AG04450 (cell line): ENCODE measurements at places on chromosomes 16 and 17.

GRCh38 chr17:58614859-58615459, 76.9 kb downstream of the TEX14 start:
- no peak for DNase-seq

- no peak for DNase-seq
Measured at GRCh38 chr16:84660973-84661372, 12.7 kb downstream of the KLHL36 start.

DNA sequence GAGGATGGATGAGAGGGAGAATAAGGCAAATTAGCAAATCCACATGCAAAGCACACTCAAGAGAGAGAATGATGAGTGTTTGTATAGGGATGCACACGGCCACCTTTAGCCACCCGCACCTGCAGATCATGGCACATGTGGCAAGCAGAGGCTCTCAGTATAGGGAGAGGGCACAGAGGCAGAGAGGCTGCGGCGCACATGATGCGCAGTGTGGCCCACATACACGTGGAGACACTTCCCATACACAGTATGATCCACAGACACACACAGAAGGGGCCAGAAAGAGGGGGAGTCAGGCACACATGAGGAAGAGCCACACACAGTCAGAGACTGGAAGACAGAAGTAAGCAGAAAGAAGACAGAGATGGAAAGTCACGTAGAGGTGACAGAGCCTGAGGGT, 6.5 kb upstream of the CHD3 start:
- no peak for DNase-seq

- DNase-seq: no peak
Measured at GRCh38 chr17:29699283-29699682, 76.6 kb upstream of the CORO6 start.

DNA sequence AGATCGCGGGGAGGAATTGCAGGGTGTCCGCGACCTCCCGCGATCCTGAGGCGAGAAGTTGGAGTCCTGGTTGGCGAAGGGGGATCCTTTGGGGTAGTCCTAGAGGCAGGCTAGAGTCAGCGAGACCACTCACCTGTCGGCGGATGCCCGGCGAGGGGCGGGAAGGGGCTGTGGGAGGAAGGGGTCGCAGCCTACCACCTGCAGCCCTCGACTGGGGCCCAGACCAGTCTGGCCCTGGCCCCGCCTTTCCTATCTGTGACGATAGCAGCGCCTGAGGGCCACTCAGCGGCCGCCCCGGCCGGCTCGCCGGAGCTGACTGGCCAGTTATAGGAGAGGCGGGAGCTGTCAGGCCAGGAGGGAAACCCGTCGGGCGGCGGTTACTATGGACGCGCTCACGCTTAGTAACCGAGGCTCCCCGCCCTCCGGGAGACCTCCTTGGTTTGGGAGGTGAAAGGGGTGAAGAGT, at the start of gene TEKT3:
Gene TEKT3 (minus strand): TSS at position 213 of the 465 bp plus-strand sequence. CDS start 10,012 bp downstream, outside the sequence.
- peak; percentile 20 for DNase-seq

DNA sequence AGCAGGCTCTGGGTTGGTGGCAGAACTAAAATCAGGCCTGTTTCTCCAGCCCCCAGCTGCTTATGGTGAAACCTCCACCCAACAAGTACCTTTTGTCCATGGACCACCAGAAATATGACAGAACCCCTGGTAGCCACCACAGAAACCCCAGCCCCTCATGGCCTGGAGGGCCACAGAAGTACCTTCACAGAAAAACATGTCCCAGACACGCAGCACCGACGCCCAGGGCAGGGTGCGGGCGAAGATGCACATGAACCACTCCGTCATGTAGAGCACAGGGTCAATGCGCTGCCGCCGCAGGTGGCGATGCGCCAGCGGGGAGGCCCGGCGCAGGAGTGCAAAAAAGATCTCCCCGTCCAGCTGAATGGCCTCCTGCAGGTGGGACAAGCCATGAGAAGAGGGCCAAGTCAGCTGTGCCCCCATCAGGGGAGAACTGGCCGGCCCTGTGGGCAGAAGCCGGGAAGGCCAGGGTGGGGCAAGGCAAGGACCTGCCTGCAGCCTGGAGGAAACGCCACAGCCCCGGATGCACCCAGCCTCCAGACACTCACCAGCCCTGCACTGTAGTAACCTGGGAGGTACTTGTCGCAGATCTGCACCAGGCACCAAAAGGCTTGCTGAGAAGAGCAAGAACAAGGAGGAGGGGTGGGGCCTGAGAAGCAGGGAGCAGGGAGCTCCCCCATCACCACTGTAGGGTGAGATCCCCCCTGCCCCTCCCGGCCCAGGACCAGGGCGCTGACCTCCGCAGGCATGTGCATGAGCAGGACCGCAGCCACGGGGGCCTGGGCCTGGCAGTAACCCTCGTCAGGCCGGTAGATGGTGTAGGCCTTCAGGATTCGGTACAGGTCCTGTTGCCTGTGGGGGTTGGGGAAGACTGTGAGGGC, 4.1 kb upstream of the CD2BP2 start:
- DNase-seq: no peak

DNA sequence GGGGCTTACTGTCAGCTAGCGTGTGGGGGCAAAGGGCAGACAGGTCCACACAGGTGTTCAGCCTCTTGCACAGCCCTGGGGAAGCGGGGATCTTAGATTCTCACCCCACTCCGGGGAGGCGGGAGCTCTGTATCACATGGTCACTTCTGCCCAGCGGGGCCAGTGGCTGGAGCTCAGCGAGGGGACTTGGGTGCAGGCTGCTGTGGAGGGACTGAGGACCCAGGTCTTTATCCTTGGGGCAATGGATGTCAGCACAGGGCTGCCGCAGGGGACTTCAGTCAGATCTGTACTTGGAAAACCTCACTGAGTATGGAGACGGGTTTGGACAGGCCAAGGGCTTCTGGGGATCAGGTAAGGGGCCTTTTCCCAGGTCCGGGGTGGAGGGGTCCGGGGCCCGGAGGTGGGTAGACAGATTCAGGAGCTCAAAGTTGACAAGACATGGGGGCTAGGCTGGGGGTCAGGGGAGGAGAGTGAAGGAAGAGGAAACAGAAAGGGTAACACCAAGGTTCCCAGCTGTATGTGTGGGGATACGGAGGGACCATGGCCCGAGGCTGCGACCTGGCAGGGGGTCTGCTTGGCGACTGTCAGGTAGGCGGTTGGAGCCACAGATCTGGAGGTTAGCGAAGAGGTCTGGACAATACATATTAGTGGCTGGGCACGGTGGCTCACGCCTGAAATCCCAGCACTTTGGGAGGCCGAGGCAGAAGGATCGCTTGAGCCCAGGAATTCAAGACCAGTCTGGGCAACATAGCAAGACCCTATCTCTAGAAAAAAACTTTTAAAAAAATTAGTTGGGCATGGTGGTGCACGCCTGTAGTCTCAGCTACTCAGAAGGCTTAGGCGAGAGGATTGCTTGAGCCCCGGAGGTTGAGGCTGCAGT, 15.1 kb upstream of the BAIAP2 start:
- no peak for DNase-seq

DNA sequence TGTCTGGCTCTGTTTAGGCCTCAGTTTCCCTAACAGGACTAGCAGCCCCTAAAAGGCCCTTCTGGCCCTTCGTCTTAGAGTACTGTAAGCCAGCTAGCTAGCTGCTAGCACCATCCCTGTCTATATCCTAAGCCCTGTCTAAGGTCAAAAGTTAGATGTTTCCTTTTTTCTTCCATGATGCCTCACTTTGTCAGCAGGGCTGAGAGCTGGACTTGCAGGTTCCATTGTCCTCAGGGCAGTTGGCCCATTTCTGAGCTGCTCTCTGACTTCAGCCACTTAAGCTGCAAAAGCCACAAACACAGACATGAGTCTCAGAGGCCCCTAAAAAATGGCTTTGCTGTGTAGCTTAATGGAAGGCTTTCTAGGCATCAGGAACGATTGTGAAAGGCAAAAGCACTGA, 187.7 kb downstream of the CBLN1 start:
- DNase-seq: no peak

- DNase-seq: no peak
Measured at GRCh38 chr17:1709971-1710806, at the start of gene TLCD2. TSS of gene TLCD2 (minus strand) at chr17:1710377. CDS start at chr17:1710242, 135 bp downstream.

DNA sequence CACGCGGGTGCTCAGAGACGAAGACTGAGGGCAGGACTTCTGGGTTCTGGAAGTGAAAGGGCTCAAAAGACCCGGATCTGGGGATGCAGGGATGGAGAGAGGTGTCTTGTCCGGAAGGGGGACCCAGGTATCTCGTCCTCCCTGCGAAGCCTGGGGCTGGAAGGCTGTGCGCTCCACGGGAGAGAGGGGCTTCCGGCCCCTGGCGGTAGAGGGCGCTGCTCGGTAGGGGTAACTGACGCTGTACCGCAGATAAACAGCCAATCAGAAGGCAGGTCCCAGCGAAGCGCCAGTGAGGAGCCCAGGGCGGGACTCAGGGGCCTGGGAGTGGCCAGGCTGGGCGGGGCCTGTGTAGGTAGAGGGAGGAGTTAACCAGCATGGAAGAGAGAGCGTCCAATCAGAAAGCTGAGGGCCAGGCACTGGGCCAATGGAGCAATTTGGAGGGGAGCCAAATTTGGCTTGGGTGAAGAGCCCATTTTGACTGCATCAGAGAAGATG, 804 bp downstream of the TGFB1I1 start:
- peak; percentile 69 for DNase-seq

DNA sequence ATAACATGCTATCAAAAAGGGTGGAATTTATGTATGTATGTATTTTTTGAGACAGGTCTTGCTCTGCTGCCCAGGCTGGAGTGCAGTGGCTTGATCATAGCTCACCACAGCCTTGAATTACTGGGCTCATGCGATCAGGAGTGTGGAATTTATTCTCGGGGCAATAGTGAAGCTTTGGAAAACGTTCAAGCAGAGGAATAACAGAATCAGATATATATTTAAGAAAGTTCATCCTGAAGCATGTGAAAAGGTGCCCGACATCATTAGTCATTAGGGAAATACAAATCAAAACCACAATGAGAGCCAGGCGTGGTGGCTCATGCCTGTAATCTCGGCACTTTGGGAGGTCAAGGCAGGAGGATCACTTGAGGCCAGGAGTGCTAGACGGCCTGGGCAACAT, 7.7 kb upstream of the ITGAE start:
- DNase-seq: no peak

GRCh38 chr17:60297760-60298401, 94.1 kb downstream of the USP32 start:
- no peak for DNase-seq

DNA sequence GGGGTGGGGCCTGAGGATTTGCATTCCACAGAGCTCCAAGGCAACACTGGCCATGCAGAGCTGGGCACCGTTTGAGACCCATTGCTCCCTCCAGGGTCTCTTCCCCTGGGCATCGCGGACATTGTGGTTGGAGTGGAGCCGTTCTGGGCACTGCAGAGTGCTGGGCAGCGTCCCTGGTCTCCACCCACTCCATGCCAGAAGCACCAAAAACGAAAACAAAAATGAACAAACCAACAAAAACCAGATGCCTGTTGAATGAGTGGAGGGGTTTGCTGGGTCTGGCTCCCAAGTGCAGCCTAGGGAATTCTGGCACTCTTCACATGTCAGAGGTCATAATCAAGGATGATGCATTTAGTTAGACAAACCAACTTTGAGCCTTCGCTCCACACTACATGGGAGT, 17.9 kb downstream of the WNT9B start:
- no peak for DNase-seq

- DNase-seq: no peak
Measured at GRCh38 chr17:72588961-72589360, 468.1 kb downstream of the SOX9 start.

DNA sequence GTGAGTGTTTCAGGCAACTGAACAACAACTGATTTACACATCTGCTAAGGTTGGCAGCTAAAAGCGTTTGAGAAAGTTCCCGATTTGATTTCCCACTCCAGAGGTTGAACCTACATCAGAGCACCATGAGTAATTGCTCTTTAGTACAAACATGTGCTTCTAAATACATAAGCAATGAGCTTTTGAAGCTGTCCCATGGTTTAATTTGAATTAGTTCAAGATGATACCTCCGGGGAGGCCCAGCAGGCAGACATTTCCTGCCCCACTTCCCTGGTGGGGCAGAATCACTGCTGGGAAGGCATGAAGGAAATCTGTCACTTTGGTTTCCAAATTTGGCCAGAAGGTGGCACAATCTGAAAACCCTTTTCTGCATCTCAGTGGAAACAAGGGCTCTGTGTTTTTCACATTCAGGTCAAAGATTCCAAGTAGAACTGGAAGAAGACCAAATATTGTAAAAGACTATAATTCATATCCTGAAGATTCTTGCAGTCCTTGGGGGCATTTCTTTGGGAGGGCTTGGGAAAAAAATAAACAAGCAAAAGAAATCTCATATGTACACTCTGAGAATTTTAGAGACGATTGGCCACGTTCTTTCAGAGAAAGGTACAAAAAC, 176.2 kb upstream of the FAM20A start:
- DNase-seq: peak; percentile 36

- no peak for DNase-seq
Measured at GRCh38 chr17:45992904-45993303, 6.1 kb upstream of the STH start.

- DNase-seq: no peak
Measured at GRCh38 chr16:676913-677312, 1.4 kb downstream of the RHBDL1 start.

DNA sequence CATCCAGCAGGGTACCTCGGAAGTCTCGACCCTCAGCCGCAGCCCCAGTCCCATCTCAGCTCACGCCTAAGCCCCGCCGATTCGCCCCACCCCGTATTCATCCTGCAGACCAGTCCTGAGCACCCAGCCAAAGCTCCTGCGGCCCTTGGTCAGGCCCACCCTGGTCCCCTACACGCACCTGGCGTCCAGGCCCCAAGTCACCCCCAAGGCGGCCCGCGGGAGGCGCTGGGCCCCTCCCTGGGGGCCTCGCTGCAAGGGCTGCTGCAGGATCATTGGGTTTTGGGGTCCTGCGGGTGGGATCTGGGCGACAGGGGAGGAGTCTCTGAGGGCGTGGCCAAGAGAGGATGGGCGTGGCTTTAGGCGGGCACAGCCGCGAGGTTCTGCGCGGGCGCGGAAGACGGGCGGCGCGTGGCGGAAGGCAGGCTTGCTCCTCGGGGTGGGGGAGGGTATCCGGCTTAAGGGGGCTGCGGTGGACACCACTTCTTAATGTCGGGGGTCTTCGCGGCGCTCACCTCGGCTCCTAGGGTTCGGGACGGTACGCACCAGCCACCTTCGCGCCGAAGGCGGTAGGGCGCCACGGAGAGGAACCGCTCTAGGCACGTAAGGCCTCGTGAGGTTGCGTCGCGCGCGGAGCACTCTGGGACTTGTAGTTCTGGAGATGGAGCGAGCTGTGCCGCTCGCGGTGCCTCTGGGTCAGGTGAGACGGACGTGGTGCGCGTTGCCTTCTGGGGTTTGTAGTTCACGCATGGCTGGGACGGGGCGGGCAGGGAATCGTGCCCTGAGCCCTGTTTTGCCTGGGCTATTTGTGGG, at the start of the genes HCFC1R1 and THOC6:
Gene HCFC1R1 (minus strand): TSS at position 274 of the 810 bp plus-strand sequence. CDS start 1 bp downstream, at position 273.
Gene THOC6 (plus strand): TSS at position 367 of the 810 bp plus-strand sequence. CDS start 292 bp downstream, at position 659.
- DNase-seq: peak; percentile 91

- DNase-seq: peak; percentile 84
Measured at GRCh38 chr17:59846394-59847165, 46.2 kb downstream of the TUBD1 start.

DNA sequence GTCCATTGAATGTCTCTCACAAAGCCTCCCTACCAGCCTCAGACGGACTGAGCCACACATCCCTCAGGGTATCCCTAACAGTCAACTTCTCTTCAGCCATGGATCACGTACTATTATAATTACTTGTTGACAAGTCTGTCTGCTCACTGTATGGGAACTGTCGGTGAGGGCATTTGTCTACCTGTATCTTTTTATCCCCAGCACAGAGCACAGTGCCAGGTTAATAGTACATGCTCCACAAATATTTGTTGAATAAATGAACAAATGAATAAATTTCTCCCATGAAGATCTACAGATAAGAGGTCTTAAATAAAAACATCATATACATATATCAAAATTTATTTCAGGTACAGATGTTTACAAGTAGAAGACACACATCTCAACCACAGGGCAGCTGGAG, 414.0 kb downstream of the SOX9 start:
- DNase-seq: no peak

- DNase-seq: no peak
Measured at GRCh38 chr17:28899212-28899815, 1.8 kb upstream of the FLOT2 start.
